Frontal cortex (tissue), 4 donors: ENCODE measurements at places on chromosomes 1 and 21. TPM values are rescaled to one million over a fixed set of nuclear protein-coding genes. Genes with fewer than 3 reads are reported as not detected.

TEX38 gene
- total RNA-seq, result not detected

CXADR gene
- total RNA-seq, result 405 TPM

PYHIN1 gene
- not detected for total RNA-seq

PKP1 gene
- under 0.01 TPM for total RNA-seq

LAD1 gene
- total RNA-seq, result not detected

OR2L2 gene
- total RNA-seq, result 0.41 TPM

SH3D21 gene
- 0.82 TPM for total RNA-seq

DNASE2B gene
- total RNA-seq, result not detected

VHLL gene
- total RNA-seq, result 0.82 TPM

TRAF3IP3 gene
- under 0.01 TPM for total RNA-seq

TRPM2 gene
- total RNA-seq, result 1.6 TPM

GJA8 gene
- not detected for total RNA-seq

RAP1GAP gene
- 18.8 TPM for total RNA-seq

FH gene
- total RNA-seq, result 53.0 TPM
